Right cardiac atrium (tissue), 5 donors: ENCODE measurements at places on chromosomes 1 and 21.

- no peak for DNase-seq
Observed at GRCh38 chr1:74452035-74452434, 60.4 kb downstream of the LRRC53 start.

DNA sequence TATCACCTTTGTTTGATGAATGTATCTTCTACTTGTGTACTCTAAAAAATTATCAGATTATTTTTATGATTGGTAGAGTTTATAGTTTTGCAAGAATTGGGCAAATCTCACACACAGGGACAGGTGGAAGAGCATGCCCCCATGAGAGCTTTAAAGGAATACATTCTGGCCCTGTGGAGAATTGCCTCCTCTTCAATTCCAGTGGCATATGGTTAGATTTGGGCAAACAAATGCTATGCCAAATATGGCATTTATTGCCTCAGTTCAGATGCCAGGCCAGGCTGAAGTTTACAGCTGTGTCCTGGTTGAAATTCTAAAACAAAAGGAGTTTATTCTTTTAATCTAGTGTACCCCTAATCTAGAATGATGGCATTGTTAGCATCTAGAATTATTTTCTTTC, 162.4 kb upstream of the CACYBP start:
- no peak for DNase-seq

DNA sequence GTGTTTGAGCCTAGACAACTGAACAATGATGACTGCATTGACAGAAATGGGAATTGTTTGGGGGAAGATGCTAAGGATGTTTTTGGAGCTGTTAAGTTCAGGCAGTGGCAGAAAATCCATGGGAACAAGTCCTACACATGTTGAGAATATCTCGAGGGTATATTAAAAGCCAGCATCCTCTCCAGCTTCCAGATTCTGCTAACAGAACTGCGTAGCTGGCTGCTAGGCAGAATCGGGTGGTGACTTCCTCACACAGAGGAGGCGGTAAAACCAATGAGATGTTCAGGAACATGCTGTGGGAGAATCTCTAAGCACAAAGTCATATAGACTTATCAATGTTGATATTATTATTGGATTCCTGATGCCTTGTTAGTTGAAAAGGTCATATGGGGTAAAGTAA, 14.8 kb downstream of the FAM163A start:
- peak; percentile 52 for DNase-seq

DNA sequence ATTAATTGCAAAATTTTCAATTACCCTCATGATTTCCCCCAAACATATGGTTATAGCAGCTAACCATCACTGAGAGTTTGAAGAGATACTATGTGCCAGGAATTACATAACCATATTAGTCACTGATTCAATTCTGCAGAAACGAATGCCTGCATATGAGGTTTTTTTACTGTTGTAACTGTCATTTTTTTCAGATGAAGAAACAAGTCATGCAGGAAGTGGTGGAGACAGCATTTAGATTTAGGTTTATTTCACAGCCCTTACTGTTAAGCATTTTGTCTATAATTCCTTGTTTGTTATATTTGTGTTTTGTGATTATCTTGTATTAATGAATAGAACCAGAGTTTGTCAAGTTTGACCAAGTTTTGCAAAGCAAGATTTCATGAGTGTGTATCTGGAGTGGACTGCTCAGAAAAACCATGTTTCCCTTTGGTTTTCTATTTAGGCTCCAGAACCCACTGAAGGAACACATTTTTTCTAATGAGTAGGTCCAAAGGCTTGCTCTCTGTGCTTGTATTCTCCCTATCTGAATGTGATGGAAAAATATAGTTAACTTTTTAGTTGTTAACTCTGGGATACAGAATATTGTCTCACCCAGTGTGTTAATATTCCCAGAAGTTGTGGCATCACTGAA, 308.5 kb upstream of the ADAMTS5 start:
- DNase-seq: no peak
